Uterine smooth muscle cell (primary cell): ENCODE measurements at places on chromosomes 5 and 9. TPM values are rescaled to one million over a fixed set of nuclear protein-coding genes. Genes with fewer than 3 reads are reported as not detected.

TAL2 gene
- total RNA-seq: 0.12 and 0.22 TPM in 2 replicates

GDF9 gene
- 0.11 and 0.12 TPM in 2 replicates for total RNA-seq

IFNB1 gene
- total RNA-seq: not detected in 2 replicates

SLC6A7 gene
- total RNA-seq: under 0.01 TPM in 1 of 2 replicates, not detected in the other

AMBP gene
- total RNA-seq: not detected in 2 replicates

PTTG1 gene
- total RNA-seq: 119 and 384 TPM in 2 replicates

NIM1K gene
- 1.2 and 1.7 TPM in 2 replicates for total RNA-seq

FBP1 gene
- not detected in 2 replicates for total RNA-seq

LCP2 gene
- 0.25 TPM in 1 of 2 replicates, not detected in the other for total RNA-seq

C5orf52 gene
- not detected in 2 replicates for total RNA-seq

CBY3 gene
- 0.50 TPM in 1 of 2 replicates, not detected in the other for total RNA-seq

CER1 gene
- not detected in 2 replicates for total RNA-seq

MLANA gene
- total RNA-seq: not detected in 2 replicates

FOXD4L6 gene
- 0.11 and 0.12 TPM in 2 replicates for total RNA-seq

NSG2 gene
- under 0.01 TPM in 1 of 2 replicates, not detected in the other for total RNA-seq

DNAI1 gene
- 0.11 and 0.12 TPM in 2 replicates for total RNA-seq

NUTM2G gene
- total RNA-seq: not detected in 2 replicates

MRPS27 gene
- total RNA-seq: 87.8 and 89.2 TPM in 2 replicates

PDCD1LG2 gene
- total RNA-seq: 10.1 and 13.6 TPM in 2 replicates

ANGPTL2 gene
- 24.1 and 89.6 TPM in 2 replicates for total RNA-seq

CDKN2AIPNL gene
- 23.6 and 42.1 TPM in 2 replicates for total RNA-seq

MEIKIN gene
- not detected in 2 replicates for total RNA-seq
